ENCODE measurements at places on chromosomes 11 and 22.

GRCh38 chr11:127493330-127494022, 492.9 kb upstream of the KIRREL3 start:
- no peak for DNase-seq

GRCh38 chr22:44168206-44168605, 12.5 kb upstream of the PARVG start:
- DNase-seq: no peak

- no peak for DNase-seq
These were observed 38.3 kb downstream of the TMPRSS5 start for GRCh38 chr11:113667801-113668200.

DNA sequence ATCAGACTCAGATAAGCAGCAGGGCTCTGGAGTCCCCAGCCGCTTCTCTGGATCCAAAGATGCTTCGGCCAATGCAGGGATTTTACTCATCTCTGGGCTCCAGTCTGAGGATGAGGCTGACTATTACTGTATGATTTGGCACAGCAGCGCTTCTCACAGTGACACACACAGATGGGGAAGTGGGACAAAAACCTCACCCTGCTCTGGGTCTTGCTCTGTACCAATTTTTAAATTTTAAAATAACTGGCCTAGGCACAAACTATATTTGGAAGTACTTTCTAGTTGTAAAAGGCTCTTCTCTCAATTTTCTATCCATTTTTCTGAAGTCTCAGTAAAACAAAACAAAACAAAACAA, 131.7 kb downstream of the VPREB1 start:
- no peak for DNase-seq

All from AG04450 (cell line).